Ovary (tissue), 10 donors: ENCODE measurements at places on chromosomes 1 and 21. TPM values are rescaled to one million over a fixed set of nuclear protein-coding genes. Genes with fewer than 3 reads are reported as not detected.

DNA sequence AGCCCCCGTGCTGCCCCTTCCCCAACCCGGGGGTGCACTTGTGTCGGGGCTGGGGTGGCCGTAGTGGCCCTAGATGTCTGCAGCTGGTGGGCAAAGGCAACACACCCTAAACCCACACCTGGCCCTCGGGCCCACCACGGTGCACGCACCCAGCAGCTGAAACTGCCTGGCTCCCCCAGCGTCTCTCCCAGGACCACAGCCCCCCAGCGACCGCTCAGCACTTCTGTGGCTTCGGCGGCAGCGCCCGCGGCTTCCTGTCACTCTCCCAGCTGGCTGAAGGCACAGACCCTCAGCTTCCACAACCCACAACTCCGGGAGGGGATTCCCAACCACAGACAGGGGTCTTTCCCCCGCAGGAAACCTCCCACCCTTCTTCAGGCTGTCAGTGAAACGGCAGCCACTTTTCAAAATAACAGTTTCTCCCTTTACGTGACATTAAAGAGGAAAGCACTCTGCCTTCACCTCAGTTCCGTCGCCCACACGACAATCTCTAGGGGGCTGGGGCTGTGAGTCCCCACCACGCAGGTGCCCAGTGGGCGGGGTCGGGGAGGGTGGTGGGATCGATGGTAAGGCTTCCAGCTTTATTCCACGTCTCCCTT, 40.7 kb upstream of the COL6A2 start:
- H3K4me3 ChIP-seq, result no peak overlapping the region
- peak; percentile 56 for DNase-seq
- peak overlapping the region; percentile 98 for H3K27ac ChIP-seq
- peaks cover 30% of the 10 kb centered on the region for H3K4me1 ChIP-seq
- no peaks in the 10 kb centered on the region for H3K27me3 ChIP-seq

- no peaks in the 10 kb centered on the region for H3K27me3 ChIP-seq
- no peak overlapping the region for H3K4me3 ChIP-seq
- no peak overlapping the region for H3K27ac ChIP-seq
- H3K36me3 ChIP-seq, result no peaks in the 10 kb centered on the region
- no peaks in the 10 kb centered on the region for H3K4me1 ChIP-seq
Measured at GRCh38 chr1:143611159-143611558, 360.6 kb downstream of the FAM72C start.

The PTGER3 gene
- total RNA-seq, result 2.2 TPM

The C4BPA gene
- total RNA-seq, result 0.23 TPM

The WLS gene
- 54.7 TPM for total RNA-seq

- H3K27ac ChIP-seq, result no peak overlapping the region
- H3K4me1 ChIP-seq, result no peaks in the 10 kb centered on the region
- DNase-seq, result no peak
- no peaks in the 10 kb centered on the region for H3K36me3 ChIP-seq
- no peak overlapping the region for H3K4me3 ChIP-seq
- no peaks in the 10 kb centered on the region for H3K27me3 ChIP-seq
Measured at GRCh38 chr21:31011412-31011811, 26.9 kb downstream of the KRTAP19-8 start.

DNA sequence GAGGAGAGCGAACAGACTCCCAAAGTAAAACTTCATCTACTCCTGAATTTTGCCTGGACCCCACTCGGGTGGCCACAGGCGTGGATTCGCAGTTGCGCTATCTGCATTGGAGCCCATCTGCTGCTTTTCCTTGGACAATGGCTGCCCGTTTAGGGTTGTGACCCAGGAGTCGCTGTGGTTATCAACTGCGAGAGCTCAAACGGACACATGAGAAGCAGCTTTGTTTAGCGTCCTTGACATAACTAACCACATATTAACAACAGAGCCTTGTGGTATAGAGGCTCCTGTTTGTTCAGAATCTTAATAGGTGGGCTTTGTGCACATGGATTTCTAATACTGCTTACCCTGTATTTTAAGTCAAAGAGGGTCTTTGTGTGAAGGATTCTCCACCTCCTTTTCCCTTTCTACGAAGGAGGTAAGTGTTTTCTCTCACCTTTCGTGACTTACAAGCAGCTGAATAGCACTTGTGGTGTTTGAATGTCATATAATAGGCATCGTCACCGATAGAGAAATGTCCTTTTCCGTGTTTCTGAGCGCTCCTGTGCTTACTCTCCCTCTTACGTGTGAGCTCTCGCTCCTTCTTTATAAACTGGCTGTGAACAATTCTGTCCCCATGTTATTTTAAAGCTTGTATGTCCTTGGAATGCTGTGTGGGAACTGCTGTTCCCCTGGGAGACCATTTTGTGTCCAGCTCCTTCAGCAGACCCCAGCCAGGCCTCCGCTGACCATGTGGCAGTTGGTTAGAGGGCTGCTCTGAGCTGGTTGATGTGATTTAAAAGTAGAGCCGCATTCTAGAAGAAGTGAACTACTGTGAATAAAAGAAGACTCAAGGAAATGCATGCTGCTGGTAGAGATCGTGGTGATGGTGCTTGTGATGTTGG, 441.4 kb downstream of the RPS6KC1 start:
- no peak overlapping the region for H3K27ac ChIP-seq
- DNase-seq, result no peak
- H3K4me1 ChIP-seq, result no peaks in the 10 kb centered on the region
- no peaks in the 10 kb centered on the region for H3K27me3 ChIP-seq
- H3K36me3 ChIP-seq, result no peaks in the 10 kb centered on the region

The KCNJ6 gene
- total RNA-seq, result not detected

- no peaks in the 10 kb centered on the region for H3K36me3 ChIP-seq
- no peak for DNase-seq
- no peak overlapping the region for H3K27ac ChIP-seq
- no peak overlapping the region for H3K4me3 ChIP-seq
Measured at GRCh38 chr1:14782741-14783591, 184.5 kb downstream of the KAZN start.

DNA sequence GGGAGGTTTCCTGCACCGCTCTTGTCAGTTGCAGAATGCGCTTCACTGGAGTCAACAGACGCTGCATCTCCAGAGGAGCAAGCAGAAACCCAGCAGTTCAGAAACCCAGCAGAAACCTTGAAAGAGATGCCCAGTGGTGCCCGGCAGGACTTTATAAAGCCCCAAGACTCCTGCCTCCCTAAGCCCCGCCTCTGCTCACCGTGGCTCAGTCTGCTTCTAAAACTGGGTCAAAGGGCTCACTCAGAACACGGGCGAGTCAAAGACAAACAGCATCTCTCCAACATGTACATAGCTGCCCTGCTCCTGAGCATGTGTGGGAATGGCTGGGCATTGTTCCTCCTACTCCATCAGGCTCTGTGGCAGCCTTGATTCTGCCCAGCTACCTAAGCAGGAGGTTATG, at the start of gene HMGCS2:
Gene HMGCS2 (minus strand): TSS at position 128 of the 400 bp plus-strand sequence. CDS start 61 bp downstream, at position 67.
- no peaks in the 10 kb centered on the region for H3K36me3 ChIP-seq
- H3K27ac ChIP-seq, result no peak within 1 kb of the TSS
- no peak within 1 kb of the TSS for H3K4me3 ChIP-seq
- H3K4me1 ChIP-seq, result peaks cover 3% of the 10 kb centered on the region
- H3K27me3 ChIP-seq, result no peaks in the 10 kb centered on the region

GRCh38 chr1:63601061-63601460, 7.8 kb downstream of the PGM1 start:
- H3K4me3 ChIP-seq, result no peak overlapping the region
- no peak for DNase-seq
- H3K4me1 ChIP-seq, result no peaks in the 10 kb centered on the region
- H3K36me3 ChIP-seq, result no peaks in the 10 kb centered on the region

- no peak for DNase-seq
- no peak overlapping the region for H3K27ac ChIP-seq
- no peaks in the 10 kb centered on the region for H3K4me1 ChIP-seq
Measured at GRCh38 chr1:15459771-15460707, 3.5 kb downstream of the CELA2A start.

GRCh38 chr1:177106614-177107365, 57.7 kb downstream of the ASTN1 start:
- H3K27me3 ChIP-seq, result no peaks in the 10 kb centered on the region
- H3K36me3 ChIP-seq, result no peaks in the 10 kb centered on the region
- no peak for DNase-seq
- H3K27ac ChIP-seq, result no peak overlapping the region
- H3K4me1 ChIP-seq, result no peaks in the 10 kb centered on the region

- no peak for DNase-seq
- no peaks in the 10 kb centered on the region for H3K27me3 ChIP-seq
- peaks cover 4% of the 10 kb centered on the region for H3K4me1 ChIP-seq
- H3K36me3 ChIP-seq, result no peaks in the 10 kb centered on the region
- H3K4me3 ChIP-seq, result no peak overlapping the region
Measured at GRCh38 chr1:232036181-232036933, 409.8 kb downstream of the DISC1 start.

GRCh38 chr1:50976111-50976889, 6.3 kb downstream of the CDKN2C start:
- no peaks in the 10 kb centered on the region for H3K27me3 ChIP-seq
- DNase-seq, result no peak

DNA sequence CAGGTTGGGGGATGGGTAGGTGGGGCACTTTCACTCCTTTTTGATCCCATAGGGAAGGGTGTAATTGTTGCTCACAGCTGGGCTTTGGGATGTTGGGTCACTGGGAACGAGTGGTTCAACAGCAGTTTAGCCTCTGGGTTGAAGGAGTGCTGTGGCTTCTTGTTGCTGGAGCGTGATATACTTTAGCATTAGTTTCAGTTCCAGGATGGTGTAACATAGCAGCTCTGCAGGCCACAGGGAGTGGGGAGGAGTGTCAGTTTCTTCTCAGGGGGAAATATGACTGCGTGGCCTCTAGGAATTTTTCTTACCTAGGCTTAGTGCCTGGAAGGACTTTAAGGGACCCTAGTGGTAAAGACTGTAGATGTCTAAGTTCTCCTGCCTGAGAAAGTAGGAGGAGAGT, 1105.3 kb upstream of the TMPRSS15 start:
- H3K36me3 ChIP-seq, result no peaks in the 10 kb centered on the region
- no peak overlapping the region for H3K27ac ChIP-seq
- H3K27me3 ChIP-seq, result no peaks in the 10 kb centered on the region

GRCh38 chr1:20680269-20680668, 19.1 kb upstream of the DDOST start:
- no peaks in the 10 kb centered on the region for H3K27me3 ChIP-seq
- no peak overlapping the region for H3K4me3 ChIP-seq
- no peak for DNase-seq
- H3K4me1 ChIP-seq, result no peaks in the 10 kb centered on the region

DNA sequence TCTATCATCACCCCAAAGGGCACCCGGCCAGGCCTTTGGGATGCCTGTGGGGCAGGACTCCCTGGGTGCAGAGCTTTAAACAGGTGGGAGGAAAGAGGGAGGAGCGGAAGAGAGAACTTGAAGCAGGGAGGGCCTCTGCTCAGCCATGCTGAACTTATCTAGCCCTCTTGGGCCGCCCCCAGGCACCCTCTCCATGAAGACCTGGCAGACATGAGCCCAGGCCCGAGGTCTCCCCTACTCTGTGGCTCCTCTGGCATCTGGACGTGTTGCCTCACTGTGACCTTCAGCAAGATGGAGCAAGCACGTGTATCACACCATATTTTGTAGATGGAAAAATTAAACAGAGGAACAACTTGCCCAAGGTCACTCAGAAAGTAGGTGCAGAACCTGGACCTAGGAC, 711.4 kb downstream of the MATN1 start:
- no peaks in the 10 kb centered on the region for H3K4me1 ChIP-seq
- H3K27me3 ChIP-seq, result no peaks in the 10 kb centered on the region
- H3K4me3 ChIP-seq, result no peak overlapping the region
- no peak overlapping the region for H3K27ac ChIP-seq
- no peak for DNase-seq

GRCh38 chr1:246104927-246105326, 402.2 kb downstream of the SMYD3 start:
- H3K27ac ChIP-seq, result no peak overlapping the region
- DNase-seq, result no peak
- no peaks in the 10 kb centered on the region for H3K36me3 ChIP-seq
- no peaks in the 10 kb centered on the region for H3K27me3 ChIP-seq
- no peak overlapping the region for H3K4me3 ChIP-seq
- H3K4me1 ChIP-seq, result no peaks in the 10 kb centered on the region

The COL9A2 gene
- 5.7 TPM for total RNA-seq

The AUNIP gene
- not detected for total RNA-seq

DNA sequence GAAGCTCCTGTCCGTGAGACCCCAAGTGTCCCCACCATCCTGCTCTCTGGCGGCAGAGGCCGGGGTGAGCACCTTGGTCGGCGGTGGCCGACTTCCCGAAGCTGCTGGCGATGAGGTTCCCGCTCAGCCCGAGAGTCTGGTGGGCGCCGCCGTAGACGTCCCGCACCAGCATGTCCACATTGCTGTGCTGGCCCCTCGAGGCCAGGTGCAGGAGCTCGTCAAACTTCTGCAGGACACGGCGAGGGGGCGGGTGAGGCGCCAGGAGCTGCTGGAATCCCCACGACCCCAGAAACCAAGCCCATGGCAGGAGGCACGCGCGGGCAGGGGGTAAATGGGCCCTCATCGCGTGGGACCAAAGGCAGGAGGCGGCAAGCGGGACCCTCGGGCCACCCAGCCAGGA, 6.7 kb downstream of the PANK4 start:
- H3K4me1 ChIP-seq, result peaks cover 4% of the 10 kb centered on the region
- no peaks in the 10 kb centered on the region for H3K27me3 ChIP-seq
- H3K36me3 ChIP-seq, result no peaks in the 10 kb centered on the region
- no peak overlapping the region for H3K4me3 ChIP-seq
- no peak overlapping the region for H3K27ac ChIP-seq

The TRNAU1AP gene
- total RNA-seq, result 20.6 TPM

The CRP gene
- 1.00 TPM for total RNA-seq

DNA sequence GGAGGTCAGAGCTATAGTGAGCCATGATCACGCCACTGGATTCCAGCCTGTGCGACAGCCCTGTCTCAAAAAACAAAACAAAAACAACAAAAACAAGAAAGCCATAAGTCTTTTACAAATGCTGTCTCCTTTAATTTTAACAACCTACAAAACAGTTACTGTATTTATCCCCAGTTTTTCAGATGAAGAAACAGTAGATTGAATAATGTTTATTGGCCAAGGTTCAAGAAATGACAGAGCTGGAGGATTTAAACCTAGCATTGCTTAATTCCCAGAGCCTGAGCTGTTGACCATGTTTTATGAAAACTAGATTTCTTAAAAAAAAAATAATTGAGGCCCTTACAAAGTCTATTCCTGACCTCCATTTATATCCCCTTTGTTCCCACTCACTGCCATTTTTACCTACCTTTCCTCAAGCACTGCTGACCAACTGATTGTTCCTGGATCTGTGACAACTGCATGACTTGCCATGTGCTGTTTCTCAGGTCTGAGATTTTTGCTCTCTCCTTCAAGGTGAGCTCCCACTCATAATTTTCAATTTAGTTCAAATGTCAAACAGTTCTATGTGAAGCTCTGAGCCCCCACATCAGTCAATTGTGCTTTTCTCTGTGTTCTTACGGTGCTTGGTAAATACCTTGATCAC, 140.8 kb downstream of the CHRM3 start:
- no peak for DNase-seq
- peaks cover 2% of the 10 kb centered on the region for H3K4me1 ChIP-seq
- H3K36me3 ChIP-seq, result no peaks in the 10 kb centered on the region

GRCh38 chr1:174337000-174337681, 110.6 kb upstream of the GPR52 start:
- peaks cover 1% of the 10 kb centered on the region for H3K4me1 ChIP-seq
- no peak overlapping the region for H3K4me3 ChIP-seq
- no peak for DNase-seq
- H3K27ac ChIP-seq, result no peak overlapping the region

GRCh38 chr1:200226268-200226968, 183.4 kb downstream of the ZNF281 start:
- H3K4me3 ChIP-seq, result no peak overlapping the region
- H3K27me3 ChIP-seq, result no peaks in the 10 kb centered on the region
- H3K36me3 ChIP-seq, result no peaks in the 10 kb centered on the region
- DNase-seq, result no peak
- H3K4me1 ChIP-seq, result no peaks in the 10 kb centered on the region

The HMCN1 gene
- 9.8 TPM for total RNA-seq
